NCI-H526 treated with DMSO at 0.1 percent for 48 hours (cell line): ENCODE measurements at places on chromosomes 11 and 22.

GRCh38 chr11:85301895-85302678 is 325.1 kb downstream of the DLG2 start:
- no peak for DNase-seq

GRCh38 chr22:42437488-42438292 is 5.5 kb upstream of the NFAM1 start:
- DNase-seq, result no peak

- DNase-seq, result no peak
These were observed 445.1 kb upstream of the ISX start for GRCh38 chr22:34620832-34621231.

GRCh38 chr11:118619444-118620197 is 12.2 kb downstream of the PHLDB1 start:
- no peak for DNase-seq

DNA sequence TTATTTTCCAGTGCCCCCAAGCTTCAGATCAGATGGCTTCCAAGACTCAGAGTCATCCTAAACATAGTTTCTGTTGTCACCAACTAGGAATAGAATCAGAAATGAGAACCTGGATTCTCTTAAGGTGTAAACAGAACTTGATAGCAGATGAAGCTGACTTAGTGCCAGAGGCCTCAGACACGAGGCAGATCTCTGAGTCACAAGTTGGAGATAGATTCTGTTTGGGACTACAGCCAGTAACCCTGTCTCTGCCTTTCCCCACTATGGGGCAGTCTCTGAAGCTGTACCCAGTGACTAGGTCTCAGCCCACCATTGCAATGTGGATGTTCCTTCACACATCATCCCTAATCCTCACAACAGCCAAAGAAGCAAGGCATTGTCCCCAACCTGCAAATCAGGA is 25.4 kb downstream of the NEU3 start:
- DNase-seq, result no peak

DNA sequence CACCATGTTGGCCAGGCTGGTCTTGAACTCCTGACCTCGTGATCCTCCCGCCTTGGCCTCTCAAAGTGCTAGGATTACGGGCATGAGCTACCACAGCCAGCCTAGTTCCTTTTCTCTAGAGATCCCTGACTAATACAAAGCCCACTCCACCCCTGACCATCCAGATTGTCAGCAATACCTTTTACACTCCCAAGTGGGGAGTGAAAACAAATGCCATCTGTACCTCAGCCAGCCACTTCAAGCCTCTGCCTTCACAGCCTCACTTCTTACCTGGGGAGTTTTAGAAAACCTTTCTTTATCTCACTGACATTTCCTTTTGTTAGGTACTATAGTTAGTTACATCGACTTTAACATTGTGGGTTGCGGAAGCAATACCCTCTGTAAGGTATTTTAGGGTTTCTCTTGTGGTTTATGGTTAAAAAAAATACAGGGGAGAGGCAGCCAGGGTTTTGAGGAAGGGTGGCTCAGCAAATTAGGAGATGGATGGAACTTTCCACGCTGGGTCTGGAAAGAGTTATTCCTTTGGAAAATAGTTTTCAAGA is 8.9 kb downstream of the TOM1 start:
- DNase-seq, result no peak

DNA sequence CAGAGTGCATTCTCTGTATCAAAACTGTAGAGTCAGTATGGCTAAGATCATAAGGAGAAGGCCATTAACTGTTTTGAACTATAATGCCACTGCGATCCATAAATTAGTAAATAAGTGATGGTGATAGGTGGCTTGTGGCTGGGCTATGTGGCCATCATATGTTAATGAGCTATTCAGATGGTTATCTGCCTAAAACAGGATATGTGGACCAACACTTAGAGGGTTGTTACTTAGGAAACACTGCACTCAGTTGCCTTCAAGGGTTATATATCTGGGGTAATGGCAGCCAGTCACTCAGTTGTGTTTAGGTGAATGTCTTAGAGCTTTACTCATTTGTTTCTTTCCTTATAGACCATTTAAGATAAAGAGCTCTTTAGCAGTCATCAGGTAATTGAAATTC is 66.0 kb downstream of the PPP2R1B start:
- no peak for DNase-seq

DNA sequence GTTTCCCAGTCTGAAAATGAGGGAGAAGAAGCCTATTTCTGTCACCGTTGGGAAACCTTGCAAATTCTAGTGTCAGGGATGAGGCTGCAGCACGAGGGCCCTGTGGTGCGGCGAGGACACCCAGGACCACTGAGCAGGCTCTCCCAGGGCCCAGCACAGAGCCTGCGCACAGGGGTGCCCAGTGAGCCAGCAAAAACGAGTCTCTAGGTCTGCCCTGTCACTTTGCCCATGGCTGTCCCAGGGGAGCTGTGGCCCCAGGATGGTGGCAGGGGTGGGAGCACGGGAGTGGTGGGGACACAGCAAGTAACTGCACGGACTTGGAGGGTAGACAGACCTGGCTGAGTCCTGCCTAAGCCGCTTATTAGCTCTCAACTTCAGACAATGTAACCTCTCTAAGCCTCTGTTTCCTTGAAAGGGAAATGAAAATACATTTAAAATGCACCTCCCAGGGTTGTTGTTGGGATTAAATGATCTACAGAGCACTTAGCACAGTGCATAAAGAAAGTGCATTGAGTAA is 44.2 kb downstream of the DSCAML1 start:
- no peak for DNase-seq

GRCh38 chr11:126603486-126603885 is 248.0 kb downstream of the ST3GAL4 start:
- DNase-seq, result no peak

DNA sequence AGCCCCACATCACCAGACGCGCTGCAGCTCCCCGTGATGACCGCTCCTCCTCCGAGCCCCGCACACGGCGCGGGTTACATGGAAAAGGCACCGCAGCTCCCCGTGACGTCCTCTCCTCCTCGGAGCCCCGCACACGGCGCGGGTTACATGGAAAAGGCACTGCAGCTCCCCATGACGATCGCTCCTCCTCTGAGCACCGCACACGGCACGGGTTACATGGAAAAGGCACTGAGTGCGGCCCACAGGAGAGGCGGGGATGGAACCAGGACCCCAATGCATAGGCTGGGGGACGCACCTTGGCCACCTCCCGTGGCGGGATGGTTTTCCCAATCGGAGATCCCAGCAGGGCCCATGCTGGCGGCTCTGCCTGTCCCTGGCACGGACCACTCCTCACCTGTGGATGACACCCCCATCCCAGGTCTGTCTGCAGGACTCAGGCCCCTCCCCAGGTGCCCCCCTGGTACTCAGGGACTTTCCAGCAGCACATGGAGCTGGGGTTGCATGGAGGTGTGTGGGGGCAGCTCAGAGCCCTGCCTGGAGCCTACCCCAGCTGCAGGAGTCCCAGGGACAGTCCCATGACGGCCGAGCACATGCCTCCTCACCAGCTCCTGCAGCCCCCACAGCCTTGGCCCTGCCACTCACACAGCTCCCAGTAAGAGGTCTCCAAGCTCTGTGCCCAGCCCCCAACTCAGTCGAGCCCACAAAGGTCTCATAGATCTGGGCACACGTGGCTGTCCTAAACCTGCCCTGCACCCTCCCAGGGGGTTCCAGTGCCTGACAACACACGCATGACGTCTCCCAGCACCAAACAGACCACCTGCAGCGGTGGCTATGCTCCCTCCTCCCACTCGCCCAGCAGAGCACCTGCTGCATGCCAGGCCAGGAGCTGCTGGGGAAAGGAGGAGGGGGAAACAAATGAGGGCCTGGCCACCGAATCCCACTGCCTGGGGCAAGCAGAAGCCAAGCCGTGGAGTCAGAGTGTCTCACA is 166.6 kb downstream of the BRD1 start:
- DNase-seq, result peak; percentile 5

DNA sequence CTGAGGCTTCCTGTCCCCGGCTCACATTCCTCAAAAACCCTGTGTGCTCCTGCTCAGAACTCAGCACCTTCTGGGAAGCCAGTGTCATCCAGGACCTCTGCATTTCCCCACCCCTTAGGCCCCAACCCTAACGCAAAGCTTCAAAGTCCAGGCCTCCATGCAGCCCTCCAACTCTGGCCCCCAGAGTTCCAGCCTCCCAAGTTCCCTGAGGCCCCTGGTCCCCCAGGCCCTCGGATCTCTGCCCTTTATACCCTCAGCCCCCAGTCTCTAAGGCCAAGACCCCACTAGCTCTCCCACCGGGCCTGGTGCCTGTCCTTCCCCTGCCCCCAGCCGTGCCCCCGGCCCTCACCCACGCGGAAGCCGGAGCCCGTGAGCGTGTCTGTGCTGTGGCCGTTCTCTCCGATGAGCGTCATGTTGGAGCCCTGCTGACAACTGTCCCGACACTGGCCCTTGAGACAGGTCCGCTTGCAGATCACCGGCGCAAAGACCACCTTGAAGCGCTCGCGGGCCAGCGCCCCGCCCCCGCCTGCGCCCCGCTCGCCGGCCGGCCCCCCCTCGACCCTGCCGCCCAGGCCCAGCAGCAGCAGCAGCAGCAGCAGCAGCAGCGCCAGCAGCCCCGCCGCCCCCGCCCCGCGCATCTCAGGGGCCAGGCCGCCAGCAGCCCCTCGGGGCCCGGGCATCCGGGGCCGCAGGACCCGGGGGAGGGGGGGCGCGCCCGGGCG is 718 bp downstream of the LTBP3 start:
- DNase-seq, result no peak

GRCh38 chr11:46363455-46364005 is 16.3 kb downstream of the DGKZ start:
- DNase-seq, result no peak

DNA sequence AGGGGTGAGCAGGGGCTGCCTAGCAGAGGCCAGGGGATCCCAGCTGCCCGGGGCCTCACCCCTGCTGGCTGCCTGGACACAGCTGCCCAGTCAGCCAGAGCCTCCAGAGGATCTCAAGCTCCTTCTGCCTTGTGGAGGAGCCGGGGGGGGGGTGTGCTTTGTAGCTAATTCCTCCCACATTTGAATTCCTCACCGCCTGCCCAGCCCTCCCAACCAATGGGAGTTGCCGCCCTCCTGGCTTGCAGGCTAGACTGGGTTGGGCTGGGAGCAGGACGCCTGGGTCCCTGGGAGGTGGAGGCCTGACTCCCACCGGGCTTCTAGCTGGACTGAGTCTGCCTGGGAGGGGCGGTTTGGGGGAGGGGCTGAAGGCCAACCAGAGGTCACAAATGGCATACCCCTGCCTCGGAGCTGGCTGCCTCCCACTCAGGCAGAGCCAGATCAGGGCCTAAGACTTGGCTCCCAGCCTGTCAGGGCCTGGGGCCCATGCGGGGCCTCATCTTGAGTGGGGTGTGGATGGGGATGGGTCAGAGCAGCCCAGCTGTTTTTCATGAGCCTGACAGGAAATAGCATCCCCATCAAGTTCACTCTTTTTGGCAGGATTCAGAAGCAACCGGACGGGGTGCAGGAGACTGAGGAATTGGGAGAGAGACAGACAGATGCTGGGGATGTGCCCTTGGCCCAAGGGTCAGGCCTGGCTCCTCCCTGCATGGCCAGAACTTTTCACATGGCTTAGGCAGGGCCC is 29.2 kb upstream of the PDE2A start:
- DNase-seq, result no peak

- no peak for DNase-seq
These were observed 92.1 kb downstream of the WNT11 start for GRCh38 chr11:76114238-76114637.

DNA sequence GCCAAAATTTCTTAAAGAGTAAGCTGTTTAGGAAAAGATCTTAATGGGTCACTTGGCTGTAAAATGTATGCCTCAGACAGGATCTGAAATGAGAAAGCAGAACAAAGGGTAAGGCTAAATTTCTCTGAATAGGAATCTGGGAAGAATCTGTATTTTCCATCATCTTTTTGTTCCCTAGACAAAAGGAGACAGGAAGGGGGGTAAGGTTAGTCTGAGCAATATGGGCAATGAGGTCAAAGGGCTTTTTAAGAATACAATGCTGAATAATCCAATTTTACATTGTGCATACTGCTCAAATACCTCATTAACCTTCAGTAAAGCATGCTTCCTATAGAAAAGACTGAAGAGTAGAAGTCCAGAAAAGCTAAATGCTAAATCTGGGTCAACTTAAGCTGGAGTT is 34.6 kb downstream of the CLDN25 start:
- DNase-seq, result no peak

DNA sequence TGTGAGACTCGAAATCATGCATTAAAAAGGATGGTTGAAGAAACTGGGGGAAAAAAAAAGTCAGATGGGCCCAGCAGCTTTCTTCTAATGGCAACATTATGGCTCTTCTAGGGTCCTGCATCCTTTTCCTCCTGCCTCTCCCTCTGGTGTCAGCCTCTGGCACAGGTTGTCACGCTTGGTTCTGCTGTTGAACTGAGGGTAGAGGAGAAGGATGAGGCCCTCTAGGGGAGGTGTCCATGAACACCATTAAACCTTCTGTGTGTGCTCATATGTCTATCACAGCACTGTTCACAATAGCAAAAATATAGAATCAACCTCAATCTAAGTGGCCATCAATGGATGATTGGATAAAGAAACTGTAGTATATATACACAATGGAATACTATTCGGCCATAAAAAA is 36.0 kb downstream of the BUD13 start:
- DNase-seq, result no peak

- DNase-seq, result no peak
These were observed 7.6 kb downstream of the APOBEC3A start for GRCh38 chr22:38964989-38965388.

DNA sequence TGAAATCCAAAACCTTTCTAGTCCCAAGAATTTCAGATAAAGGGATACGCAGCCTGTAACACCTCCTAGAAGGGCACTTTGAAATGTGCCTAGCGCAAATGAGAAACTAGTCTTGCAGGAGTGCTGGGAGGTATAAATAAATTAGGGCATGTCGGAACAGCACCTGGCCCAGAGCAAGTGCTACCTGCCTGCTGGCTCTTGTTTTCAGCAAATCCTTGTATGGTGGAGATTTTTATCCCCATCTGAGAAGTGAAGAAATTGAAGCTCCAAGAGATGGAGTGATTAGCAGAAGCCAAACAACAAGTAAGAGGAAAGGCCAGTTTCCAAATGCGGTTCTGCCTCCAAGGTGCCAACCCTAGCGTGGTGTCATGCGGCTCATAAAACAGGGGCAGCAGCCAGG is 36.7 kb upstream of the TFIP11 start:
- peak; percentile 44 for DNase-seq

DNA sequence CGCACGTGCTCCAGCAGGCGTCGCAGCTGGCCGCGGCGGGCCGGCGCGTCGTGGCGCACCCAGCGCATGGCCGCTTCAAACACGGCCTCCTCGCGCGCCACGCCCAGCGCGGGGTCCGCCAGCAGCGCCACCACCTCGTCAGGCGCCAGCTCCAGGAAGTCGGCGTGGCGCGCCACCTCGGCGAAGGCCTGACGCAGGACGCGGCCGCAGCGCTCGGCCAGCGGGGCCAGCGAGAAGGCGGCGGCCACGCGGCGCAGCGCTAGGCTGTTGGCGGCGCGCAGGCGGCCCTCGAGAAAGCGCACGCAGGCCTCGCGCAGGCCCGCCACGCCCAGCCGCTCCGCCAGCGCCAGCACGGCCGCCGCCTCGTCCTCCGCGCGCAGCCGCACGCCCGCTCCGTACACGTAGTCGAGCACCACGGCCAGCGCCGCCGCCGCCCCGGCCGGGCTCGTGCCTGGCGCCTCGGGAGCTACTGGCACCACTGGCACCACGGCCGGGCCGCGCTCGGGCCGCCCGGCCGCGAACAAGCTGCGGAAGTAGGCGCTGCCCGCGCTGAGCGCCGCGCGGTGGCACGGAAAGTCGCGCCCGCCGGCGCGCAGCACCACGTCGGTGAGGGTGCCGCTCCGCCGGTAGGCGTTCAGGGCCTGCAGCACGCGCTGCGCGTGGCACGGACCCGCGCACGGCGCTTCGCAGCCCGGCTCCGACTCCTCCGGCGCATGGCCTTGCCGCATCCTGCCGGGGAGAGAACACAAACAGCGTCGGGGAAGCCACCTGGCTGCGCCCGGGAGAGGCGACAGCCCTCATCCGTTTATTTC is 2.9 kb downstream of the KLHL35 start:
- peak; percentile 51 for DNase-seq

- DNase-seq, result no peak
These were observed 124.7 kb downstream of the PARVA start for GRCh38 chr11:12502046-12502445.
